Stimulated activated CD4-positive, alpha-beta T cell treated with anti-CD3 and anti-CD28 coated beads, Interleukin-15, amount 100 ng/mL, for 1 hour (primary cell): ENCODE measurements at places on chromosomes 7 and 10.

- DNase-seq = no peak
Observed at GRCh38 chr7:80060218-80060806, 74.3 kb upstream of the GNAI1 start.

DNA sequence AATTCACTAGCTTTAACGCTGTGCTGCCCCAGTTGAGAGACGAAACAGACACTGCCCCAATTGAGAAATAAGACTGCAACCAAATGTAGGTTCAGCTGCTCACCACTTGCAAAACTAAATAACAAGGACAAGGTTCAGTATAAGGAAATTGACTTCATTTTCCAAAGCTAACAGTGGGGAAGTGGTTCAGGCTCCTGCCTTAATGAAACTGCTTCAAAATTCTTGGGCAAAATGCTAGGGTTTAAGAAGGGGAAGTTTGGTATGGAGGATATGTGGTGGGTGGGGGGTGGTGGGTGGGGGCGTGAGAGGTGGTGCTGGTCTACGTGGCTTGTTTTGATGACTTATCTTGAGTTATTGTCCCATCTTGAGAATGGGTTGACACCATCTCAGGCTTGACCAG is 21.8 kb downstream of the MRPL32 start:
- DNase-seq = no peak

DNA sequence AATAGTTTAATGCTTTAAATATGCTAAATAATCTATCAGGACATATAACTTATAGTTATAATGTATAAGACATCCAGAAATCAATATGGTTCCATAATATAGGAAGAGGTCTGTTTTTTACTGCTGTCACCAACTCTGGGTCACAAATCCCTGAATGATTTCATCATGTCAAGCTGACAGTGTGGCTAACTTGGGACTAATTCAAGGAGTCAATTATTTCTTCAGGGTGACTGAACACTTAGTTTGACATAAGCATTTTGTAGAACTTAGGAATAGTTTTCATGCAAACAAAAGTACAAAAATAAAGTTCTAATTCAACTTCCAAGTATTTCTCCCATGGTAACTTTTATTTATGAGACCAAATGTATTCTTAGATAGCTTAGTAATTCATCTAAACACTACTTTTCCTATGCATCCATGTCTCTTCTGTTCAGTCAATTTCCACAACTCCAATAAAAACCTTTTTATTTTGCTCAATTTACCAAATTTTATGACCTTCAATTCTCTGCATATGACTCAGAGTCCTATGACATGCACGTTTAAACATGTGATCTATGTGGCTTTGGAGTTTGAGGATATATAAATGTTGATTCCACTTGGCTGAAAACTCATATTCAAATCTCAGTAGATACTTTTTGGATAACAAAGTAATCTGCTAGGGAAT is 40.3 kb upstream of the GNAT3 start:
- no peak for DNase-seq

GRCh38 chr7:924541-925231 is 29.8 kb downstream of the ADAP1 start:
- peak; percentile 45 for DNase-seq

DNA sequence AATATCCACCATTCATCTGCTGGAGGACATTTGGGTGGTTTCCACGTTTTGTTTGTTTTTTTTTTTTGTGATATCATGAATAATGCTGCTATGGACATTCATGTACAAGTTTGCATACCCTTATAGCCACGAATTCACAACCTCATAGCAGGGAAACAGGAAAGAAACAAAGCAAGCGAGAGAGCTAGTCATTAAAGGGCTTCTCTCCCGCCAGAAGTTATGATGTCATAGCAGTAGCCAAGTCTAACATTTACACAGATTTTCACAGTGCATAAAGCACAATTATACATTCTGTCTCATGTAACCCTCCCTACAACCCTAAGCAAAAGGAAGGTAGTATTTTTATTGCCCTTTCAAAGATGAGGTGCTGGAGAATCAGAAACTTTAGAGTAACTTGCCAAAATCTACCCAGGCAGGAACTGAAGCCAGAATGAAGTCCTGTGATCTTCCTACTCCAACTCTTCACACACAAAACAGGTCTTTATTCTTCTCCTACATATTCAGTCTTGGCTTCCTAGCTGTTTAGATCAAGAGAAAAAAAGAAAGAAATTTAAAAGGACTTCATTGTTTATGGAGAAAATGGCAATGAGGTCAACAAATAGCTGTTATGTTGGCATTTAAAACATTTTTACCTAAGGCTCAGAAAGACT is 33.9 kb upstream of the GPAM start:
- DNase-seq = no peak

DNA sequence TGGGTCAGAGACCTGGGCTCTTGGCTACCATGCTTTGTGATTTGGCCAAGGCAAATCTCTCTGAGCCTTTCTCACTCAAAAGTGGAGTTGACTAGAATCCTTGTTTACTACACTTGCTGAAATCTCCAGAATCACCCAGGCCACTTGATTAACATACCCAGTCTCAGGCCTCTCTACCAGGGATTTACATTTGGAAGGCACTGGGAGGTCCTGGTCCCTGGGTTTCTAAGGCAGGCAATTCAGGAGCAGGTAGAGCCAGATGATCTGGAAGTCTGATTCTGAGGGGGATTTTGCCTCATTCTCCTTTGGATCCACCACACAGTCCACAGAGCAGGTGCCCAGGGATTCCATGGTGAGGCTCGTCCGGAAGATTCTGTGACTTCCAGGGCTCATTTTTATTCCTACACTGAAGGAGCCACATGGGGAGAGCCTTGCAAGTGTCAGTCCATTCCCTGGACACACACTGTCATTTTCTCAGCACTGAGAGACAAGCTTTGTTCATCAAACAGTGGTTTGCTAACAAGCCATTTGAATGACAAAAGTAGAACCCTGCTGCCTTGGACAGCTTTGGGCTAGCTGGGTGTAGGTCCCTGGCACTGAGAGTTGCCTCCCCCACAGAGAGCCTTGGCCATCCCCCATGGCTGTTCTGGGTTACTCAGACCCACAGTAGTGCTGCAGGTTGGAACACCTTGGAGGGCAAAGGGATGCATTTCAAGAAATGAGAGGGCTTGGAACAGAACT is 74.2 kb downstream of the NOC3L start:
- DNase-seq = no peak

DNA sequence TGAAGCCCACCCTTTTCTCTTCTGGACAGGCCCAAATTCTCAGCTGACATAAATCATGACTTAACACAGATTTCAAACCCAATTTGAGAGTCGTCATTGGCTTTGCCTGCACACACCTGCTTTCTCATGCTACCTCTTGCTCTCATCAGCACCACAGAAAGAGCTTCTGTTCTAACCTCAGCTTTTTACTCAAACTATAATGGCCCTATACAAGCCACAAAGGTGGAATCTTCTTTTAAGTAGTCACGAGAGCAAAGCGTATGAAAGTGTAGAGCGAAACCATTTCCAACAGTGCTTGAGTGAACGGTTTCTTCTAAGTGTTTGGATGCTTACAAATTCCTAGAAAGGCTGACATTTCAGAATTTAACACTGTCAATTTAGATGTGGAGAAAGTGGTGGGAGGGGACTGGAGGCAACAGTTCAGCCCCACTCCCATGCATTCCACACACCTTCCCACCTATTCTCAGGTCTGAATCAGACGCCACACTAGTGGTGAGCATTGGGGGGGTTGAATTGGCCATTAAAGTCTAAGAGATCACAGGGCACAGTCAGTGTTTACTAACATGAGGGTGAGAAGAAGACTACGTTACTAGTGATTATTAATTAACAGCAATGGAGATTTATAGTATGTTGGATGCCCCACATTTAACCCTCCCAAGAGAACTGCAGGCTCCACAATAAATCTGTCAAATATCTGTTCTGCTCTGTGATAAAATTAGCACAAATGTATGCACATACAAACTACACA is 114.0 kb downstream of the PRKCQ start:
- DNase-seq = no peak

GRCh38 chr10:121282797-121283515 is 315.3 kb downstream of the FGFR2 start:
- DNase-seq = no peak

- DNase-seq = no peak
Observed at GRCh38 chr7:129168231-129169021, 20.0 kb upstream of the SMO start.

- DNase-seq = no peak
Observed at GRCh38 chr10:133150656-133151055, 9.4 kb upstream of the KNDC1 start.

DNA sequence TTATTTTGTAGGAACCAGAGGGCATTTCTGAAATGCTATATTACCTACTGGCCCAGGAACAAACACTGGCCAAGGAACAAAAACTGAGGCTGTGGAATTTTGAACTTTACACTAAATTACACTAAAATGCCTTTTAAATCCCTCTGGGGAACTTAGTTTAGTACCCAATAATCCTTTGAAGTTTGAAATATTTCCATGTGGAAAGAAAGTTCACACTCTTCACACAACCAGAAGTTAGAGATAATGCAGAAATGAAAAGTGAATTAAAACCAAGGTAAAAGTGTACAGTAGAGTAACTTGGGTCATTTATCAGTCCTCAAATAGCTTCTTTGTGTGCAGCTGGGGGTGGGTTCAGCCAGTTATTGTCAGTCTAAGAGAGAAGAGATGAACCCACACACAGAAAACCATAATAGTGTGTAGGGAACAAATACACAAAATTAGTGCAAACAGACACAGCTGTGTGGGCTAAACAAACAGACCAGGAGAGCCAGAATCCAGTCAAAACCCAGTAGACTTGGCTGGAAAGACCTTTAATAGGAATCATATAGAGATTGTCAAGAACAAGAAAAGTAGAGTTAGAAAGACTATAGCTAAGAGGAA is 46.5 kb upstream of the DGKI start:
- no peak for DNase-seq

DNA sequence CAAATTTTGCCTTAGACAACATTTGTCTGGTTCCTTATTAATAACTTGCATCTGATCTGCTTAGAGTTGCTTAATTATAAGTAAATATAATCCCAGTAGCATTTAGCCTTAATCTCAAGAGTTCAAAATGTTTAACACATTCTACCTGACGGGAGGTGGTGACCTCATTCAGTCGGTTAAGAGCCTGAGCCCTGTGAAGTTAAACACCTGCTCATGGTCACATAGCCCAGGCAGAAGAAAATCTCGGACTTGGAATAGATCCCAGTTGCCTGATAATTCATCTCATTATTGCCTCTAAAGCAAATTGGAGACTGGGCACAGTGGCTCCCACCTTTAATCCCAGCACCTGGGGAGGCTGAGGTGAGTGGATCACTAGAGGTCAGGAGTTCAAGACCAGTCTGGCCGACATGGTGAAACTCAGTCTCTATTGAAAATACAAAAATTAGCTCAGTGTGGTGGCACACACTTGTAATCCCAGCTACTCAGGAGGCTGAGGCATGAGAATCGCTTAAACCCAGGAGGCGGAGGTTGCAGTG is 18.6 kb upstream of the ASCC1 start:
- DNase-seq = no peak
